ENCODE measurements at places on chromosomes 12 and 14.

DNA sequence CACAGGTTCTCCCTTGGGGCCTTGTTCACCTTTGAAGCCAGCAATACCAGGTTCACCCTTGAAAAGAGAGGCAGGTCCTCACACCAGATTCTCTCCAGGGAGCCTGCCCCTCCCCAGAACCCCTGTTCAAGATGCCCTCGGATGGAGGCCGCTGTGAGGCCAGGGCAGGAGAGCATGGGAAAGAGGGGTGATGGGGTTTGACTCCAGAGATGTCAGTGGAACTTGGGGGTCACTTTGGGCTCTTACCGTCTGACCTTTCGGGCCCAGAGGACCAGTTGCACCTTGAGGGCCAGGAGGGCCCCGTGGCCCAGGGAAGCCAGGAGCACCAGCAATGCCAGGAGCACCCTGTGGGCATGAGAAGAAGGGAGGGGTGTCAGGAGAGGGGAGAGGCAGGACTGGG, 17.4 kb downstream of the COL2A1 start:
- DNase-seq, result no peak

- DNase-seq, result no peak
Observed at GRCh38 chr12:24270965-24271364, 321.5 kb upstream of the SOX5 start.

DNA sequence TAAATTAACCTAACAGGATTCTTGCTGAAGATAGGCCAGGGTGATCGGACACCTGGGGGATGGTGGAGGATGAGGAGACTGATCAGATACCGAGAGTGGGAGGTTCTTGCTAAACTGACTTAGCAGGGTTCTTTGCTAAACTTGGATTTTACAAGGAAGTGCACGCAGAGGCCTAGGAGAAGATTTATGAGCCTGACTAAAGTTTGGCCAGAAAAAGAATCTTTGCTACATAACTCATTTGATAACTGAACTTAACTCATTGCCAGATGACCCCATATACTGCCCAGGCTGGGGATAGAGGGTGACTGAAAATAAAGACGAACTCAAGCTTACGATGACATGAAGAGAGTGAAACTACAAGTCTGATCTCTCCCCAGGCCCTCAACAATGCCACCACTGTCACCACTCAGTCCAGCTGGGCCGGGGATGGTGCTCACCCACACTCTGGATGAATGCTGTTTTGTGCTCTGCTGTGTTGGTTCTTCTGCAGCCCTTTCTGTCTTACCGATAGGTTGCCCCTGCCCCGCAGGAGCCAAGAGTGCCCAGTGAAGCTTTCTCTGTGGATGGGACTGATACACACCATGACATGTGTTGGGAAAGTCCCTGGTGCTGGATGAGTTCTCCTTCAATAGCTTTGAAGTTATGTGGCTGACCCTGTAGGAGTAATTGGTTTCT, 29.0 kb downstream of the PPFIBP1 start:
- no peak for DNase-seq

- DNase-seq, result no peak
Observed at GRCh38 chr14:89402363-89402762, 14.7 kb downstream of the FOXN3 start.

- peak; percentile 77 for DNase-seq
Observed at GRCh38 chr12:64894827-64895475, 70.5 kb downstream of the TBC1D30 start.

DNA sequence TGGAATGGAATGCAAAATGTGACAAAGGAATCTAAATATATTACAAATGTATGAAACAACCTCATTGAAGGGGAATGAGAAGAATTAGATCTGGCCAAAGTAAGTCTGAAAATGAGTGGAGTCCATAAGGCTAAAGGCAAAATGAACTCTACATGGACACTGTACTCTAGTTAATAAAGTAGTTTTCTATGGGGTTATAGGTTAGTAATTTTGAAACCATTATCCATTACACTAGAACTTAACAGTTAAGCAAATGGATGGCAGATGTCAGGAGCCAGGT, 222.1 kb downstream of the NUAK1 start:
- no peak for DNase-seq

- DNase-seq, result no peak
Observed at GRCh38 chr14:104877806-104878550, 12.9 kb downstream of the CEP170B start.

GRCh38 chr12:129873111-129873832, 30.6 kb downstream of the TMEM132D start:
- DNase-seq, result no peak

- DNase-seq, result no peak
Observed at GRCh38 chr14:23450379-23450778, 14.9 kb upstream of the MYH7 start.

GRCh38 chr14:88196925-88197324, 126.1 kb downstream of the KCNK10 start:
- no peak for DNase-seq

- no peak for DNase-seq
Observed at GRCh38 chr12:85188619-85189018, 91.4 kb upstream of the ALX1 start.

DNA sequence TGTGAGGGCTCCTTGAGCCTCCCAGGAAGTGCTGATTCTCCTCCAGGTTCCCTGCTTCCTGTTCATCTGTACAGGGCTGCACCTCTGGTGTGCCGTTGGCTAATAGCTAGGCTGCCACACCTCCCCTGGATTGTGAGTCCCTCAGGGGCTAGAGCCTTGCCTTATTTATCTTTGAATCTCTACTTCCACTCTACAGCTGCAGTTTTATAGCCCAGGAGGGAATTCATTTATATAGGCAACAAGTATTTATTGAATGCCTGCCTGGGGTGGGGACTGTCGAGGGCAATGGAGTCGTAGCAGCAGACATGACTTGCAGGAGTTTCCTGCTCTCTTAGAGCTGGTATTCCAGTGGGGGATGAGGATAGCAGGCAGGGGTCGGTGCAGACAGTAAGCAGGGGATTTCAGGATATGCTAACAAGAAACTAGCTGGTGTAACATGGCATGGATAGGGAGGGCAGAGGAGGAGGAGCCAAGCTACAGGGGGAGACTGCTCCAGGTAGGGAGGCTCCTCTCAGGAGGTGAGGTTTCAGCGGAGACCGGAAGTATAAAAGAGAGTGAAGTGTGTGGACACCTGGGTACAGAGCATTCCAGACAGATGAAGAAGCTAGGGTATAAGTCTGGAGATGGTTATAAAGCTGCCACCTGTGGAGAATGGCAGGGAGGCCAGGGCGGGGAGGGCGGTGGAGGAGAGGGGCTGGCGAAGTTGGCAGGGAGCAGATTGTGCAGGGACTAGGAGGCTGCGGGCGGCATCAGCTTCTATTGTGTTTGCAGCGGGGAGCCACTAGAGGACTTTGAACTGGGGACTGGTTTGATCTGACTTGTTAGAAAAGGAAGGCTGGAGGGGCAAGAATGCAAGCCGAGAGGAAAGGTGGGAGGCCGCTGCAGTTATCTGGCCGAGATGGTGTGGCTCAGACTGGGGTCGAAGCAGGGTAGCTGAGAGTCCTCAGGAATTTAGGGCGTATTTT, 17.2 kb downstream of the USP30 start:
- DNase-seq, result no peak

- DNase-seq, result no peak
Observed at GRCh38 chr12:92338671-92339070, 193.0 kb upstream of the BTG1 start.

Data from HS-5 (cell line).